ENCODE measurements at places on chromosomes 4 and X.

DNA sequence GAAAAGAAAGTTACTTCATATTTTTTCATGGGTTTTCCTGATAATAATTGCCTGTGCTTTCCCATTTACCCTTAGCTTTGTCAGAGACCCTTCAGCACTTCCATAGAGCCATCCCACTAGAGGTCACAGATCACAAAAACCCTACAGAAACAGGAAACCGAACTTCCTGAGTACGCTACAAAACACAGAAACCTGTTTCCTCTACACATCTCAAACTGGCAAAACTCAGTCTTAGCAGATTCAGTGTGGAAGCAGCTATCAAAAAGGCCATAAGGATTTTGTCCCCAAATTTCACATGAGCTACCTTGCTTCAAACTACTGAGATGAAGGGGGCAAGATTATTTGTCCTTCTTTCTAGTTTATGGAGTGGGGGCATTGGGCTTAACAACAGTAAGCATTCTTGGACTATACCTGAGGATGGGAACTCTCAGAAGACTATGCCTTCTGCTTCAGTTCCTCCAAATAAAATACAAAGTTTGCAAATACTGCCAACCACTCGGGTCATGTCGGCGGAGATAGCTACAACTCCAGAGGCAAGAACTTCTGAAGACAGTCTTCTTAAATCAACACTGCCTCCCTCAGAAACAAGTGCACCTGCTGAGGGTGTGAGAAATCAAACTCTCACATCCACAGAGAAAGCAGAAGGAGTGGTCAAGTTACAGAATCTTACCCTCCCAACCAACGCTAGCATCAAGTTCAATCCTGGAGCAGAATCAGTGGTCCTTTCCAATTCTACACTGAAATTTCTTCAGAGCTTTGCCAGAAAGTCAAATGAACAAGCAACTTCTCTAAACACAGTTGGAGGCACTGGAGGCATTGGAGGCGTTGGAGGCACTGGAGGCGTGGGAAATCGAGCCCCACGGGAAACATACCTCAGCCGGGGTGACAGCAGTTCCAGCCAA is at the start of gene MMRN1:
Gene MMRN1 (plus strand): TSS at position 206 of the 902 bp plus-strand sequence. CDS start 118 bp downstream, at position 324.
- DNase-seq: no peak

- no peak for DNase-seq
Observed at GRCh38 chr4:153095448-153096204, 108.6 kb upstream of the TRIM2 start.

GRCh38 chr4:185774131-185774653 is 37.8 kb downstream of the SORBS2 start:
- no peak for DNase-seq

DNA sequence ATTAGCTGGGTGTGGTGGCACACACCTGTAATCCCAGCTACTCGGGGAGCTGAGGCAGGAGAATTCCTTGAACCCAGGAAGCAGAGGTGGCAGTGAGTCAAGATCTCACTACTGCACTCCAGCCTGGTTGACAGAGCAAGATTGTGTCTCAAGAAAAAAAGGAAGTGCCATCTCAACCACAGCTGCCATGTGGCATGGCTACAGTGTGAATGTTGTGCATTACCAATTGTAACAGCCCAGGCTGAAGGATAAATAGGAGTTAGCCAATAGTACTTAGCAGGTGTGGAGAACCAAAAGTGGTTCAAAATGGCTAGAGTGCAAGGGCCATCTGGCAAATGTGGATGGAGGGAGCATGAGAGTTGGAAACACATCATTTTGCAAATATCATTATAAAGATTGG is 28.9 kb downstream of the SLC25A5 start:
- DNase-seq: no peak

DNA sequence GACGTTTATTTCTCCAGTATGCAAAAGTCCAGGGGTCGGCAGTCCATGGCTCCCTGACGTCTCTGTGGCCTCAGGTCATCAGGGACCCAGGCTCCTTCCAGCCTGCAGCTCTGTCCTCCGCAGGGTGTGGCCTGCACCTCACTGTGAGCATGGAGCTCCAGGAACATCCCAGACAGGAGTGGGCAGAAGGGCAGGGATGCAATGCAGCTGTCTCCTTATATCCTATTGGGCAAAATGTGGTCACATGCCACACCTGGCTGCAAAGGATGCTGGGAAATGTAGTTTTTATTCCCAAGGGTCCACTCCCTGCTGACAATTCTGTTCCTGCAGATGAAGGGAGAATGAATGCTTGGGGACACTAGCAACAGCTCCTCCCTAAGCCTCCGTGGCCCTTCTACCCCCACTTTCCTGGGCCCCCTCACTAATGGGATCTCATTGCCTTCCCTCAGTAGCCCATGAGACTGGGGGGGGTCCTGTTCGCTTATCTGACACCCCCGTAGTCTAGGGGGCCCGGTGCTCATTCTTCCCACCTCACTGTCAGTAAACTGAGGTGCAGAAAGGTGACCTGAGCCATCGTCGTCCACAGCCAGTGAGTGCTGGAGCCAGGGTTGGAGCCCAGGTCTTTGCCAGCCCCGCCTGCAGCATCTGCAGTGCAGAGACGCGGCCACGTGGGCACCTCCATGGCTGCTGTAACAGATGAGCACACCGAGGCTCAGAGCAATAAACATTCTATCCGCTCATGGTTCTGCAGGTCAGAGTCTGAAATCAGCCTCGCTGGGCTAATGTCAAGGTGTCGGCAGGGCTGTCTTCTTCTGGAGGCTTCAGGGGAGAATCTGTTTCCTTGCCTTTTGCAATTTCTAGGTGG is 5.9 kb upstream of the GRPEL1 start:
- DNase-seq: peak; percentile 89

DNA sequence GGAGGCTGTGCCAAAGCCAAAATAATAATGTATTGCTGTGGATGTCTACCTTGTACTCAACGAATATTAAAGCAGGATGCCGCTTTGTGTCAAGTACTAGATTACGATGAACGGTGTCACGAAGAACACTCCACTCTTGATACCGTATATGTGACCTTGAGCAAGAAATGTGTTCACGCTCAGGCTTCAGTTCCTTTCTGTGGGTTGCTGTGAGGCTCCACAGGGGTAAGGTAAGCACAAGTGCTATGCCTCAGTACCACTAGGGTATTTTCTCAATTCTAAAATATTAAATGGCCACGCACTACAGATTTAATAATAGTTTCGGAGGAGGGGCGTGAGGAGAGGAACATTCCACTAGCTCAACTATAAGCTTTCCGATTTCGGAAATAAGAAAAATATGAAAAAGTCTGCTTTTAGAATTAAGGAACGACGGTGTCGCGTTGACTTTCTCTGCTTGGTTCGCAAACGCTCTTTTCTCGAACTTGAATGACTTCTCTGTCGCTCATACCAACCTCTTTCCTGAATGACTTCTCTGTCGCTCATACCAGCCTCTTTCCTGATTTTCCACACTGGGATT is 607 bp upstream of the SCOC start:
- DNase-seq: peak; percentile 10

DNA sequence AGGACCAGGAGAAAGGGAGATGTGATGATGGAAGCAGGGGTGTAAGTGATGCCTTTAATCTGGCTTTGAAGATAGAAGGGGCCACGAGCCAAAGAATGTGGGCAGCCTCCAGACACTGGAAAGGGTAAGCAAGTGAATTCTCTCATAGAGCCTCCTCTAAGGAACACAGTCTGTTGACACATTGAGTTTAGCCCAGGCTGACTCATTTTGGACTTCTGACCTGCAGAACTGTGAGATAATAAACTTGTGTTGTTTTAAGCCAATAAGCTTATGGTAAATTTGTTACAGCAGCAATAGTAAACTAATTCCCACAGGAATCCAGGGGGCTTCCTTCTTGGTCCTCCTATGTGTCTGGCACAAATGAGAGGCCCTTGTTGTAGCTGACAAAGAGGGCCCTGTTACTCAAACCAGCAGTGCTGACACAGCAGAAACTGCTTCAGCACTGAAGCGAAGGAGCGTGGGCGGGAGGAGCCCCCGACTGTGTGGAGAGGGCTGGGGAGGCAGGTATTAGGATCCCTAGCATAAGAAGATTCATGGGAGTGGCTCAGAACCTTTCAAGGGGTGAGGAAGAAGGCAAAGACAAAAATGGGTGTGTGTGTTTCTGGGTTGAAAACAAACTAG is 268.7 kb downstream of the NR3C2 start:
- DNase-seq: no peak

- peak; percentile 17 for DNase-seq
Observed at GRCh38 chr4:185836241-185837084, 24.5 kb upstream of the SORBS2 start.

DNA sequence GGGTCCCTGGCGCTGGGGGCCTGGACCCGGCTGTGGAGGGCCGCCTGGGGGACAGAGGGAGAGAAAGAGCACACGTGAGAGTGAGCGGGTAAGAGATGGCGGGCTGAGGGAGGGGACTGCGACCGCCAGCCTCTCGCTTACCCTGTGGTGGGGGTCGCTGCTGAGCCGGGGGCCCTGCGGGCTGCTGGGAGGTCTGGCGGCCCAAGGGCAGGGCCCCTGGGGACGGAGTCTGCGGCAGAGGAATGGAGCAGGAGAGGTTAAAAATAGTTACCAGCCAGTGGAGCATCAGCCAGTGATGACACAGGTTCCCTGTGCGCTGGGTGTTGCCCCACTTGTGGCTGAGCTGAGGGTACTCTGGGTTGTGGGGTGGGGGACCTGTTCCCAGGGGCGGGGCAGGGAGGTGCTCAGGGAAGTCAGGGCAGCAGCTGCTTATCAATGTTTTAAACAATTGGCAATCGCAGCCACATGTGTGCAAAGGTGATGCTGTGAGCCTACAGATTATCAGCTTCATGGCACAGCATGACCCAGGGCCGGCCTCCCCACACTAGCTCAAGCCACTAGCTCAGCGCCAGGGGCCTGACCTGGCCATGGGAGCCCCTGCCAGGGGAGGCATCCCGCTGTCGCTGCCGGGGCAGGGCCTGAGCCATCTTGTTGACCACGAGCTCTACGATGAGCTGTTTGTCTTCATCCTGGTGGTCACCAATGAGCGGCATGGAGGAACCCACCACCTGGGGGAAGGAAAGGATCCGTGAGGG is 7.5 kb upstream of the TIMP1 start:
- peak; percentile 23 for DNase-seq

GRCh38 chr4:39085891-39086290 is 23.9 kb downstream of the KLHL5 start:
- DNase-seq: no peak

- DNase-seq: no peak
Observed at GRCh38 chrX:16528620-16529019, 121.3 kb upstream of the S100G start.

GRCh38 chr4:94813221-94813620 is 55.5 kb downstream of the BMPR1B start:
- no peak for DNase-seq

DNA sequence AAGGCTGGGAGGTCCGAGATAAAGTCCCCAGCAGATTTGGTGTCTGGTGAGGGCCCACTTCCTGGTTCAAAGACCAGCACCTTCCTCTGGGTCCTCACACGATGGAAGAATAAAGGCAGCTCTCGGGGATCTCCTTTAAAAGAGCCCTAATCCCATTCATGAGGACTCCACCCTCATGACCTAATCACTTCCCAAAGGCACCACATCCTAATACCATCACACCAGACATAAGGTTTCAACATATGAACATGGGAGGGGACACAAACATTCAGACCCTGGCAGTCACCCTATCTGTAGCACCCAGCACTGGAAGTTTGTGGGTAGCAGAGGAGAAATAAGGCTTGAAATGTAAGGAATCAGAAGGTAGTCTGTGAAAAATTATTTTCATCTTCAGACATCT is 112.9 kb upstream of the NOCT start:
- DNase-seq: no peak

DNA sequence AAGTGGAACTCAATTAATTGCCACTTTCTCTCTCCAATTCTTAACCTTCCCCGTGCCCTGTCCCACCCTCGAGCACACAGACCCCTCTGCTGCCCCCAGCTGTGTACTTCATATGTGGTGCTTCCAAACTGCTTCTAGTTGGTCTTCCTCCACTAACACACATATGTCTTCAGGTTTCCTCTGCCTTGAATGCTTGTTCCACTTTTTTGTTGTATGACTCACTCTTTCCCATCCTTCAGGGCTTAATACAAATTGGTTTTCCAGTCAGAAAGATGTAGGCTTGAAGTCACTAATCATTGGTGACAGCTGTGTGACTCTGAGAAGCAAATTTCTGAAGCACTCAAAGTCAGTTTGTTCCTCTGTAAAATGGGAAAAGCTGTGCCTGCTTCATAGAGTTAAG is 30.6 kb downstream of the TRIM2 start:
- no peak for DNase-seq

DNA sequence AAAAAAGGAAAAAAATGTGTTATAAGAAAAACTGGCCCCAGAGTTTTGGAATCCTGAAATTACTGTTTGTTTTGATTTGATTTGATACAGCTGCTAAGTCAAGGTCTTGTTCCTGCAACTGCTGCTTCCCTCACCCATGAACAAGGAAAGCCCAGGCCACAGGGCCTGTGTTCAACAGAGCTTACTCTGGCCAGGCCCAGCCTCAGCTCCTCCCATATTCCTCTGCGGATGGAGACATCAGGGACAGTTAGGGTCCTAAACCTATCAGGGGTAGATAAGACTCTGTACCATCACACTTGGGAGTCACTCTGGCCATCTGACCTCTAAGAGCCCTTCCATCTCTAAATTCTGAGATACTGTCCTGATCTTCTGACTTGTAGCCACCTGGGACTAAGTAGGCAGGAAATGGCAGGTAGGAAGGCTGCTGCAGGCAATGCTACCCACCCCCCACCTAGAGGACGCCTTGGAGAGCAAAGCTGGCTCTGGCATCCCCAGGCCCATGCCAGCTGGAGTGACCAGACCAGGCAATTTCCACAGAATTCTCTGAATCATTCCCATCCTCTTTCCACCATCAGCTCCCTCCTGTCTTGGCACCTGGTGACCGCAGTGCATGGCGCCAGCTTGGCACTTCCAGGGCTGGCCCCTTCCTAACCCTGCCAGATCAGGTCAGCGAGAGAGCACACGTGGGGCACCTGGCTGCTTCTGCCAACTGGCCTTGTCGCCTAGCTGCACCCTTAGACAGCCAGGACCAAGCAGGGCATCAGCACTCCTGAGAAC is 58.0 kb upstream of the TMEM33 start:
- peak; percentile 36 for DNase-seq

DNA sequence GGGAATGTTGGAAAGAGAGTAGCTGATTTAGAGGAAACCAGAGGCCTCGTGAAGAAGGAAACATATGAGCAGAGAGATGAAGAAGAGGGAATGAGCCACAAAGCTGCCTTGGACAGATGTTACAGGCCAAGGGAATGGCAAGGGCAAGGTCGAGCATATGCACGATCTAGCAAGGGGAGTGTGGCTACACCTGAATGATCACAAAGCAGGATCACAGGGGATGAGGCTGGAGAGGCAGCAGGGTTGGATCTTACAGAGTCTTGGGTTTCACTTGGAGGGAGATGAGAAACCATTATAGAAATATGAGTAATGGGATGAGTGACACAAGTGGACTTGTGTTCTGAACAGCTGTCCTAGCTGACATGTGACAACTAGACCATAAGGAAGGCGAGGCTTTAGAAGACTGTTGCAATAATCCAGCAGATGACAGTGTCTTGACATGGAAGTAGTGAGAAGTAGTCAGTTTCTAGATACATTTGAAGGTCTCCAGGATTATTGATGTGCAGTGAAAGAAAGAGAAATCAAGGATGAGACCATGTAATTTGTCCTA is 58.7 kb downstream of the RASGEF1B start:
- no peak for DNase-seq

- no peak for DNase-seq
Observed at GRCh38 chr4:24991015-24991414, 39.7 kb downstream of the LGI2 start.

GRCh38 chrX:40709395-40709794 is 25.9 kb downstream of the MED14 start:
- no peak for DNase-seq

Measured in GM23338 (cell line).